Omental fat pad (tissue), 4 donors: ENCODE measurements at places on chromosomes 13 and 19. TPM values are rescaled to one million over a fixed set of nuclear protein-coding genes. Genes with fewer than 3 reads are reported as not detected.

DNA sequence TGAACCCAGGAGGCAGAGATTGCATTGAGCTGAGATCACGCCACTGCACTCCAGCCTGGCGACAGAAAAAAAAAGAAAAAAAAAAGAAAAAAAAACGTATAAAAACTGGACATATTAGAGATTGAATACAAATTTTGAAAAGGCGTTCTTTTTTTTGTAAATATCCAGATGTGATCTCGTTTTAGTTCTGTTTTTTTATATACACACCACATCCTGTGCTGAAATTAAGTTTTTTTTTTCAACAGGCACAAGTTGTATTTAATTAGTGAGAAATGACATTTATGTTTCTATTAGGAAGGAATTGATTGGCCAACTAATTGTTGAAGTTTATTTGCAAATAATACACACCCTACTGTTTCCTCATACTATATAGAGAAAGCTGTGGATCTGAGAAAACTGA is 3.6 kb downstream of the CDADC1 start:
- DNase-seq: no peak

- no peak for DNase-seq
Measured at GRCh38 chr13:112062072-112062567, 4.8 kb upstream of the SOX1 start.

GRCh38 chr19:50458396-50459066 is 17.8 kb upstream of the EMC10 start:
- no peak for DNase-seq

DNA sequence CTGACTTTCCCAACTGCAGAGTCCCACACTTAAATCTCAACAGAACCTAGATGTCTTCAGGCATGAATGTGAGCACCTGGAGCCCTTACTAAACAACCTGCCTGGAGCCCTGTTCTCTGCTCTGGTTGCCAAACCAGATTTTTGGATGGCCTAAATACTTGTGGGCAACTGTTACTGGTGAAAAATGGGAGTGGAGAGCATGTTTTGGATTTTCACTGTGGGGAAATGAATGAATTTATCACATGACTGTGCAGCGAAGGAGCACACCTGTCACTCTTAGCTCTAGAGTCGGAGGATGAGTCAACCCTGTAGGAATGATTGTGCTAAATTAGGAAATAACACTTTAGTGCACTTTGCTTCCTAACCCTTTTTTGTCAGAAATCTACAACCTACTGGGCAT is 30.3 kb downstream of the SHISA2 start:
- DNase-seq: no peak

DNA sequence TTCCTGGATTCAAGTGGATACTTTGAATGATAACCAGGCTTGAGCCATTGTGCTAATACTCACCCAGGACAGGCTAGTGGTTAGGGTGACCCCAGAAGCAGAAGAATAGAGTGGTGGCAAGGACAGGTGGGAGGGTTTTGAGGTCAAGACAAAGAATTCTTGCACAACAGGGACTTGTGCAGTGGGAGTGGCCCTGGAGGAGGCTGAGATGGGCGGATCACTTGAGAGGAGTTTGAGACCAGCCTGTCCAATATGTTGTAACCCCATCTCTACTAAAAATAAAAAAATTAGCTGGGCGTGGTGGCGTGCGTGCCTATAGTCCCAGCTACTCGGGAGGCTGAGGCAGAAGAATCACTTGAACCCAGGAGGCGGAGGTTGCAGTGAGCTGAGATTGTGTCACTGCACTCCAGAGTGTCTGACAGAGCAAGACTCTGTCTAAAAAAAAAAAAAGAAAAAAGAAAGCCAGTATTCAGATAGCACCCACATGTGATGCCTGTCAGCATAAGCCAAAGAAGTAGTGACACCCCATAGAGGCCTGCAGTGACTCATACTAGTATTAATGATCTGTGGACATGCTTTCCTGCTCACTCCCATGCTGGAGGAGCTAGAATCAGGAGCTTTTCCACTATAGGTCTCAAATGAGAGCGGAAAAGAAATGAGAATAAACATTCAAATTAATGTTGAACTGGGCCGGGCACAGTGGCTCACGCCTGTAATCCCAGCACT is 78.7 kb downstream of the RNF17 start:
- no peak for DNase-seq

- no peak for DNase-seq
Measured at GRCh38 chr19:33306853-33307792, 4.8 kb upstream of the CEBPA start.

DNA sequence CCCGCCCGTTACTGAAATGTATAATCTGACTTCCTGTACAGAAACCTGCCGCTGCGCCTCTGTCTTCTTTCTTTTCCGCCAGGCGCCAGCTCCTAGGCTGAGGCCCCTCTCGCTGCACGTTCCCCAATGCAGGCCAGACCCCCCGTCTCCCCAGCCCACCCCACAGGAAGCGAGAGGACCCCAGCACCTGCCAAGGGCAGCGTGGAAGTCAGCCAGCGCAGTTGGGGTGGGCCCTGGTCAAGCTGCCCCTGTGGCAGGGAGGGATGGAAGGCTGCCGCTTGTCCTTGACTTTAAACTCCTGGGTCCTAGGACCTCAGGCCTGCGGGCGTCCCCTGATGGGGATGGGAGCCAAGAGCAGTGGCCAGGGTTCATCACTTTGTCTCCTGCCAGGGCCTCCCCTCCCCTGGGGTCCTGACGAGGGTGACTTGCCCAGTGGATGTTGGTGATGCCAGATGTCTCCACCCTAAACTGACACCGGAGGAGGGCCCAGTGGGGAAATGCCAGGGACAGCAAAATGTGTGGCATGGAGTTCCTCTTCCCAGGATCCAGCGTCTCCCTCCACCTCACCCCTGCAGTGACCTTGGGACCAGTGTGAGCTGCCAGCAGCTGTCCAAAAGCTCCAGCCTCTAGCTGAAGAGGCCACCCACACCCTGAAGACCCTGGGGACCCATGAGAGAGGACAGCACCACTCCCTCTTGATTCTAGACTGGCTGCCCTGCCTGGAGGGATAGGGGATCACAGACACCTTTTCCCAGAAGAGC is 8.5 kb upstream of the MARCHF2 start:
- no peak for DNase-seq

The SHD gene
- 0.19 TPM for total RNA-seq

The PSPN gene
- 0.82 TPM for total RNA-seq

The ZNF540 gene
- 2.2 TPM for total RNA-seq

The SYNGR4 gene
- total RNA-seq: not detected
